ENCODE measurements at places on chromosomes 6 and 20. TPM values are rescaled to one million over a fixed set of nuclear protein-coding genes. Genes with fewer than 3 reads are reported as not detected.
A peak's percentile ranks its signal among the peaks of the same experiment; 100 is the strongest.

- no peaks in the 10 kb centered on the region for H3K27me3 ChIP-seq
- DNase-seq = no peak
- H3K36me3 ChIP-seq = no peaks in the 10 kb centered on the region
Observed at GRCh38 chr6:46687619-46688097, at the start of gene TDRD6. TDRD6 (plus strand) TSS chr6:46687885; CDS start chr6:46688129, 244 bp downstream.

DNA sequence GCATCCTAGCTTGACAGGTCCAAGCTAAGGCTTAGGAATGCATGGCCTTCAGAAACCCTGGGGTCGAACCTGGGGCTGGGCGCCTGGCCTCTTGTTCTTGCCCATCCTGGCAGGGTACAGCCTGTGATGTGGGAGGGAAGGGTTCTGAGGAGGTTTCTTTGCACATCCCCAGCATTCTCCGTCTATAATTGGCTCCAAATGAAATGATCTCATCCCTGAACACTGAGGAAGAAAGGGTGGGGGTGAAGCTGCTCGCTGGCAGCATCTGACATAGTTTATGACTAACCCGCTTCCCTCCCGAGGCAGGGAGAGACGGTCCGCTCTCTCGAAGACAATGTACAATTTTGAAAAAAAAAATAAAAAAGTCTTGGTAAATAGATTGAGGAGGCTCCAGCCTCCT, 67.1 kb upstream of the ZNFX1 start:
- H3K27me3 ChIP-seq = no peaks in the 10 kb centered on the region
- H3K27ac ChIP-seq = peak overlapping the region; percentile 57
- no peaks in the 10 kb centered on the region for H3K36me3 ChIP-seq
- H3K4me1 ChIP-seq = peaks cover 8% of the 10 kb centered on the region
- no peak overlapping the region for H3K4me3 ChIP-seq
- peak; percentile 90 for DNase-seq

DNA sequence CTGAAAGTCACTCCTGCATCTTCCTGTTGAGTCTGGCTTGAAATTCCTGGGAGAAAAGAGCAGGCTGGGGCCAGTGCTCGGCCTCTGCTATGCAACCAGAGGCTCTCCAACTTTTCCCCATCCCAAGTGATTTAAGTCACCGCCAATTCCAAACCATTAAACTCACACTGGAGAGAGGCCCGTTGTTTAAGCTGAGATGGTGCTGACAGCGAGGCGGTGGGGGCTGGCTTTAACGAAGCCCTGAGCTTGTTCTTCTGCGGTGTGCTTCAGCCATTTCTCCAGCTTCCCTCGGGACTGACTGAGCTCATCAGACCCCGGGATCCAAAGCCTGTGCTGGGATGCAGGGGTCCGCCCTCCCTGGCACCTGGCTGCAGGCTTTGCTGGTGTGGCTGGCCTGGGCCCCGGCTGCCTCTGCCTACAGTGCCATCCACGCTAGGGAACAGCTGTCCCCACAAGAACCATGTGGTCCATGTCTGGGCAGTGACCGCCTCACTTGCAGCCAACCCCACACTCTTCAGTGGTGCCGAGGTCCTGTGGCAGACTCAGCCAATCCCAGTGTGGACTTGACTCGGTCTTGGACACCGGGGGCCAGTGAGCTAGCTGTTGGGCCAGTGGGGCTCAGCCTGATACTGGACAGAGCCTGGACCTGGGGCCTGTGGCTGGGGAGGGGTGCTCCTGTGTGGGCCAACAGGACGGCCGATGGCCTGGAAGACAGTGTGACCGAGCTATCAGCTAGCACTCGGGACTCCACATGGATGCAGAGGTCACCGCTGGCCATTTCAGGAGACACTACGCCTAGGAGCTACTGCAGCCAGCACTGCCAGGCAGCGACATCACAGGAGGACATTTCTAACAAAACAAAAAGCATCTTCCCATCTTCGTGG, 21.2 kb downstream of the RAMACL start:
- H3K27ac ChIP-seq = no peak overlapping the region
- no peak overlapping the region for H3K4me3 ChIP-seq
- H3K36me3 ChIP-seq = no peaks in the 10 kb centered on the region

DNA sequence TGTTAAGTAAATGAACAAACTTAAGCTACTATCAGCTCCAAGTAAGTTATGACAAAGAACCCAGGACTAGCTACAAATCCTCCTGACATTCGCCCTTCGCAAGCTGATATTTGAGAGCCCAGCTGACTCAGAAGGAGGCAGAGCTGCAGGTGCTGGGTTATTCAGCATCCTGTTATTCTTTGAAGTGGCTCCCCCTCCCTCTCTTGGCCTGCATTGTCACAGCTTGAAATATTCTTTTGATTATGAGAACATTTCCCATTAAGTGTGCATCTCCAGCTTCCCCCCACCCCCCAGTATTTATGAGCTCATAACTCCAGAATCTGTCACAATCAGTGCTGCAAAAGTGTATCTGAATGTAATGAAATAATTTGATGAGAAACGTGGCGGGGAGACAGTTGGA, 78.8 kb upstream of the RALY start:
- no peak overlapping the region for H3K4me3 ChIP-seq
- no peak for DNase-seq
- no peaks in the 10 kb centered on the region for H3K27me3 ChIP-seq
- peaks cover 8% of the 10 kb centered on the region for H3K4me1 ChIP-seq

DNA sequence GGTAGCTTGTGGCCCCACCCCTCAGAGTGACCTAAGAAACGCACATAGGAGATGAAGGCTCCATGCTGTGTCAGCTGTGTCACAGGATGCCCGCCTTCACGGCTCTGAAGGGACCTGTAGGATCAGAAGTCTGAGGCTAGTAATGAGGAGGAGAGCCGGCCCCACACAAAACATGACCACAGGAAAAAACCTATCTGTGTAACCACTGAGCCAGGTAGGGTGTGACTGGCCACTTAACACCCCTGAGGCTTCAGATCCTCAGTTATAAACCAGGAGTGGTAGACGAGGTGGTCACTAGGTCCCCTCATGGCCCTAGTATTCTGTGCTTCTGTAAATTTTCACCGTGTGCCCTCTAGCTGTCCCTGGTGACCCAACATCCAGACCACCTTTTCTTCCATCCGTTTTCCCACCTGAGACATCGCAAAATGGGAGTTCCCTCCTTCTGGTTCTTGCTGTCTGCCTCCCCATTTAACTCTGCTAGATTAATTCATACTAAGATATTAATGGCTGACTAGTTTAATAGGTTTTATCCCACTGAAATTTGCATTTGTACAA, 52.8 kb downstream of the TBC1D7 start:
- no peak for DNase-seq
- H3K27ac ChIP-seq = no peak overlapping the region
- no peak overlapping the region for H3K4me3 ChIP-seq
- H3K36me3 ChIP-seq = peaks cover 5% of the 10 kb centered on the region

DNA sequence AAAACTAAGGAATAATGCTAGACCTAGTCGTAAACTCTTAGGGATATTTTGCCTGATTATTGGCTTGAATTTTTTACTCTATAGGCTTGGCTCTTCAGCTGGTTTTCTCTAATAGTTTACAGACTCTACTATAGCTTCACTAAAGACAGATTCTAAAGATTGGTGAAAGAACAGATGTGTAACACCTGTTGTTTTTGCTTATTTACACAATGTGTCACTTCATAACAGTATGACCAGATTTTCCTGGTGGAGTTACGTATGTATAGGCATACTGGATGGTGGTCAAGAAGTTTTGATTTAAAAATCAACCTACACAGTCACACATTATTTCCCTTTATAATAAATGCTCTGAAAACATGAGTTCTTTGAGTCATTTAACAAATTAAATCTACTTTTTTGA, 4.8 kb downstream of the COL19A1 start:
- no peaks in the 10 kb centered on the region for H3K36me3 ChIP-seq
- peaks cover 13% of the 10 kb centered on the region for H3K4me1 ChIP-seq
- H3K4me3 ChIP-seq = no peak overlapping the region

DNA sequence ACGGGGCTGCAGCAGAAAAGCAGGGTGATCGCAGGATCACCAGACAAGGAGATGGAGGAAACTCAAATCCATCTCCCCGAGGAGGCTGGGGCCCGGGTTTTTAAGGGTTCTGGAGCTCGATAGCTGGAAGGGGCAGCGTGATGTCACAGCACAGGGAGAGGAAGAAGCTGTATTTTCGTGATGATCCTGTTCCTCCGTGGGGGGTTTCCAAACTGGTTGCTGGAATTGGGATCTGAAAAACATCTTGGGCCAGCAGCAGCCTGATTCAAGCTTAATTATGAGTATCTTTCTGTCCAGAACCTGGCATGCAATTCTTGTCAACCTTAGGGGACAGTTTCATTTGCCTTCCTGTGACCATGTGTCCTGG, 4.1 kb downstream of the CST7 start:
- no peaks in the 10 kb centered on the region for H3K4me1 ChIP-seq
- H3K36me3 ChIP-seq = peaks cover 32% of the 10 kb centered on the region
- no peak overlapping the region for H3K27ac ChIP-seq
- no peak for DNase-seq

GRCh38 chr6:148745926-148746325, 904 bp upstream of the UST start:
- peak overlapping the region; percentile 86 for H3K27ac ChIP-seq
- peaks cover 31% of the 10 kb centered on the region for H3K4me1 ChIP-seq
- peak overlapping the region; percentile 67 for H3K4me3 ChIP-seq
- no peak for DNase-seq

DNA sequence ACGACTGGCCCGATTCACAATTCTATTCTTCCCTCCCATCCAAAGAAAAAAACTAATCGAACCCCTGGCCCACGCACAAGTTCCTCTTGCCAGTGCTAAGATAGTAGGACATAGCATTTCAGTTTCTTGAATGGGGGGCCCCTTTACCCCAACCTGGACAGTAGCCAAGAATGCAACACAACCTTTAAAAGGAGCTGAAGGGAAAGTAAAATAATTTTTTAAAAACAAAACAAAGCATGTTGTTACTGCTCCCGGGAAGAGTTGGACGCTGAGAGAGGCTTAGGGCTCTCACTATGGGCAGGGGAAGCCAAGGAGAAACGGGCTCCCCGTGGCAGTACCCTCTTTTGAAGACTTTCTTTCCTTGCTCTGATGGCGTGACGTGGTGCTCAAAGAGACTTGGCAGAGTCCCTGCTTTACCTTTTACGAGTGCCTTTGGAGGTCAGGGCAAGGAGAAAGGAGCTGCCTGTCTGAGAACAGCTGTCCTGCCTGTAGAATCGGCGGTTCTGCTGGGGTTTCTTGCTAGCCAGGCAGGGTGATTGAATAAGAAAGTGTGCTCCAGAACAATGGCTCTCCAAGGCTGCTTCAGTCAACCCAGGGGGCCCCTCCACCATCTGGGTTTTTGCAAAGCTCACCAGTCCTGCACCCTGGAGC, 5.8 kb downstream of the TFAP2C start:
- no peaks in the 10 kb centered on the region for H3K36me3 ChIP-seq
- peaks cover 98% of the 10 kb centered on the region for H3K27me3 ChIP-seq
- no peak overlapping the region for H3K4me3 ChIP-seq
- peaks cover 16% of the 10 kb centered on the region for H3K4me1 ChIP-seq

DNA sequence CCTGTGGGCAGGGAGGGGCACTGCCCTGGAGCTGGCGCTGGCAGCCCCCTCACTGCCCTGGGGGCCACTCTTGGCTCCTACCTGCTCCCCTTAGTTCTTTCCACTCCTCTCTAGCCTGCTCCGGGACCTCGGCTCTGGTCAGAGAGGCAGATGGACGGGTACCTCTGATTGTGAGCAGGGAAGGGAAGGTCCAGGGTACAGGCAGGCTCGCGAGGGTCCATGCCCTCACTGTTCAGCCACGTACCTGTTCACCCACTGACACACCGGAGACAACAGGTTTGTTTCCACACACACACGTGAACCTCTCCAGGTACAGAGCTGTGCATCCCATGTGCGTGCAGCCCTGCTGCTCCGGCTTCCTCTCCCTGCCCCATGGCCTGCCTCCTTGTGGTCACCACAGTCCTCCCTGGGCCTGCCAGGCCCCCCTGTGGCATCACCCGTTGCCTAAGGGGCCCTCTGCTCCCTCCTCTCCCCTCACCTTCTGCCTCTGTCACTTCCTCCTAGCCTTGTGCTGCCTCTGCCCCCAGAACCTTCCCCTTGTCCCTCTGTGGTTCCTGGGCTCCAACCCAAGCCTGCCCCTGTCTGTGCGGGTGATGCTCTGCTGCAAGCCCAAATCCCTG, 2.3 kb downstream of the EMILIN3 start:
- H3K4me1 ChIP-seq = peaks cover 19% of the 10 kb centered on the region
- H3K36me3 ChIP-seq = no peaks in the 10 kb centered on the region
- no peak for DNase-seq
- H3K4me3 ChIP-seq = no peak overlapping the region

- no peaks in the 10 kb centered on the region for H3K27me3 ChIP-seq
- DNase-seq = no peak
- H3K4me1 ChIP-seq = no peaks in the 10 kb centered on the region
- no peak overlapping the region for H3K27ac ChIP-seq
- H3K4me3 ChIP-seq = no peak overlapping the region
Observed at GRCh38 chr20:55632592-55632991, 372.7 kb downstream of the CBLN4 start.

DNA sequence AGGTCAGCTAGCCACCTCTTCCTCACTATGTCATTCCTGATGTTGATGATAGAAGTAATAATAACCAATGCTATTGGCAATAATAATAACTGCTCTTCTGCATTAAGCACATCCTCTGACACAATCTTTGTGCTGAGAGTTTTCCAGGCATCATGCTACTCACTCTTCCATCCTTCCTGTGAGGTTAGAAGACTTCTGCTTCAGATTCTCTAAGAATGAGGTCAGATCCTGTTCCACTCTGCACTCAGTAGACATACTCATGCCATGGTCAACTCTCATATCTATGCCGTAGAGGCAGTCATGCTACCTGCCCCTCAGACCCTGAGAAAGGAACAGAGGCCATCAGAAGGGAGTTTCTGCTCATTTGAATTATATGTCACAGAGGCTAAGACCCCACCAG, 98.1 kb upstream of the TOP1 start:
- no peaks in the 10 kb centered on the region for H3K4me1 ChIP-seq
- no peak for DNase-seq
- H3K27ac ChIP-seq = no peak overlapping the region
- no peak overlapping the region for H3K4me3 ChIP-seq
- no peaks in the 10 kb centered on the region for H3K36me3 ChIP-seq

GRCh38 chr6:53585208-53585900, 40.5 kb upstream of the GCLC start:
- no peak overlapping the region for H3K27ac ChIP-seq
- no peaks in the 10 kb centered on the region for H3K36me3 ChIP-seq
- H3K4me3 ChIP-seq = no peak overlapping the region
- no peaks in the 10 kb centered on the region for H3K27me3 ChIP-seq
- peaks cover 13% of the 10 kb centered on the region for H3K4me1 ChIP-seq

GRCh38 chr6:16542070-16542469, 219.2 kb downstream of the ATXN1 start:
- DNase-seq = no peak
- H3K27me3 ChIP-seq = no peaks in the 10 kb centered on the region
- H3K4me1 ChIP-seq = no peaks in the 10 kb centered on the region
- H3K4me3 ChIP-seq = no peak overlapping the region
- peaks cover under 1% of the 10 kb centered on the region for H3K36me3 ChIP-seq

GRCh38 chr20:48181261-48181935, 396.1 kb upstream of the SULF2 start:
- H3K27ac ChIP-seq = no peak overlapping the region
- H3K4me3 ChIP-seq = no peak overlapping the region
- DNase-seq = no peak
- no peaks in the 10 kb centered on the region for H3K27me3 ChIP-seq
- no peaks in the 10 kb centered on the region for H3K36me3 ChIP-seq

TNXB gene
- 71.0 TPM for total RNA-seq

ZNF334 gene
- 1.4 TPM for total RNA-seq

PI3 gene
- total RNA-seq = 90.4 TPM

IPCEF1 gene
- total RNA-seq = 10.1 TPM

FAM83D gene
- 36.4 TPM for total RNA-seq

TNFRSF6B gene
- total RNA-seq = 4.5 TPM

Measured in stomach (tissue), 19 donors.